Esophagus muscularis mucosa (tissue), 4 donors: ENCODE measurements at places on chromosomes 7 and 10.

- no peak for DNase-seq
Observed at GRCh38 chr7:39633563-39634477, 10.4 kb downstream of the RALA start.

GRCh38 chr7:98278408-98278807 is 3.1 kb upstream of the BRI3 start:
- DNase-seq, result no peak

DNA sequence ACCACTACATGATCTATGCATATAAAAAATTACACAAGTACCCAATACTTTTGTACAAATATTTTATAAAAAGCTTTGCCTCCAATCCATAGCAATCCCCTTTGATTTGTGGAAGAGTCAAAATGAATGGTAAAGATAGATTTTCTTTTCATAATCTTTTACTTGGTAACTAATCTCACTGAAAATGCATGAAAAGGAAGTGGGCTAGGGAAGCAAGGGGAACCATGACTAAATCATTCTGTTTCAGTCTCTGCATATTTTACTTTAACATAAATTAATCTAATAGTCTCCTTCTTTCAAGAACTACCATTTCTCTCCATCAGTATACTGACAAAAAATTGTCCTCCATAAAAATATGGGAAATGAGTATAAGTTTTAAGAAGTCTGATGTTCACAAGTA is 96.9 kb downstream of the TES start:
- DNase-seq, result no peak

DNA sequence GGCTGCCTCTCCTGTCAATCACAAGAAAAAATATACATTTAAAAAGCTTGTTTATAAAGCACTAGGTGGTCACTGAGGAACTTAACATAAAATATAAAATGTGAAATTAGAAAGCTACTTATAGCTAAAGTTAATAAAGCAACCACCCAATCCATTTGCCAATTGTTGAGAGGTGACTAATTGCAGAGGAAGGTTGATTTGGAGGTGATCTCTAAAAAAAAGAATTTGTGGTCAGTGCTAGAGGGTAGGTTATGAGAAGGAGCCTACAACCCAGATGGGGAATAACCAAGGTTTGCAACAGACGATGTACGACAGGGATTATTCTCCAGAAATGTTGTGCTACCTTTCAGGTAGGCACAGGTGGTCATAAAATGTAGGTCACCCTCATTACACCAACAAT is 444.2 kb upstream of the C7orf33 start:
- DNase-seq, result no peak

GRCh38 chr7:139775829-139776266 is 1.9 kb downstream of the HIPK2 start:
- no peak for DNase-seq

DNA sequence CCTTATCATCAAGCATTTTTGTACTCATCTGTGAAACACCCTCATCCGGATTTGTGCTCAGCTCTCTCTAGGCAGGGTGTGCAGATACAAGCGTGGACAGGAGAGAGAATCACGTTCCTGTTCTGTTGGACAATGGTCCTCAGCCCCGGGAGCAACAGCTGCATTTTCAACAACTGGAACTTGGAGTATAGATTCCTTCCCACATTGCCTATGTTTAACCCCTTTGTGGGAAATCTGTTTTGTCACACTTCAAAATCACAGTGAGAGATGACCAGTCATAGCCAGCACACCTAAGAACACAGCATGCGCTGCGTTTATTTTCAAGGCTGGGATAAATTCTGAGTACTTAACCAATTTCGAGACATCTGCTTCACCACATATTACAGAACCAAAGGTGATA is 32.5 kb downstream of the MAP3K8 start:
- no peak for DNase-seq

GRCh38 chr7:71650653-71651337 is 518.9 kb downstream of the GALNT17 start:
- DNase-seq, result no peak

- DNase-seq, result no peak
Observed at GRCh38 chr7:16106300-16106699, 315.0 kb downstream of the CRPPA start.

DNA sequence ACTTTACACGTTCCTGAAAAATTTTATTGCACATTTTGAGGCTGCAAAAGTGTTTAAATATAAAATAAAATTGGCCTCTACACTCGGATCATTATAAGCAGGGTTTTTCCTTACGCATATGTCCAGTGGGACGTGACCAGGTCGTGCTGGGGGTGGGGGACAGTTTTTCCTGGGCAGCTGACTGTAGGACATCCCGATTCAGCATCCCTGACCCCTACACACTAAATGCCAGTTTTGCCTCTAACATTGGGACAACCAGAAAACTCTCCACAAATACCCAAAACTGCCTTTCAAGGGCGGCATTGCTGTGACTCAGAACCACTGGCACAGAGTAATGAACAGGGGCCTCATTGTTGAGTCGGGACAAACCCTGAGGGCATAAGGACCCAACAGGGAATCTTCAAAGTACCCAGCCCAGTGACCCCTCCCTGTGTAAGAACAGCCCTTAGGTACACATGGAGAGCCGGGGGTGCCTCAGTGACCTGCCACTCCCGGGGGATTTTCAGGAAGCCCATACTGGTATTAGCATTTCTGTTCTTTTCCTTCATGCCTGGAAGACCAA is 170.6 kb downstream of the ARHGAP21 start:
- peak; percentile 72 for DNase-seq

DNA sequence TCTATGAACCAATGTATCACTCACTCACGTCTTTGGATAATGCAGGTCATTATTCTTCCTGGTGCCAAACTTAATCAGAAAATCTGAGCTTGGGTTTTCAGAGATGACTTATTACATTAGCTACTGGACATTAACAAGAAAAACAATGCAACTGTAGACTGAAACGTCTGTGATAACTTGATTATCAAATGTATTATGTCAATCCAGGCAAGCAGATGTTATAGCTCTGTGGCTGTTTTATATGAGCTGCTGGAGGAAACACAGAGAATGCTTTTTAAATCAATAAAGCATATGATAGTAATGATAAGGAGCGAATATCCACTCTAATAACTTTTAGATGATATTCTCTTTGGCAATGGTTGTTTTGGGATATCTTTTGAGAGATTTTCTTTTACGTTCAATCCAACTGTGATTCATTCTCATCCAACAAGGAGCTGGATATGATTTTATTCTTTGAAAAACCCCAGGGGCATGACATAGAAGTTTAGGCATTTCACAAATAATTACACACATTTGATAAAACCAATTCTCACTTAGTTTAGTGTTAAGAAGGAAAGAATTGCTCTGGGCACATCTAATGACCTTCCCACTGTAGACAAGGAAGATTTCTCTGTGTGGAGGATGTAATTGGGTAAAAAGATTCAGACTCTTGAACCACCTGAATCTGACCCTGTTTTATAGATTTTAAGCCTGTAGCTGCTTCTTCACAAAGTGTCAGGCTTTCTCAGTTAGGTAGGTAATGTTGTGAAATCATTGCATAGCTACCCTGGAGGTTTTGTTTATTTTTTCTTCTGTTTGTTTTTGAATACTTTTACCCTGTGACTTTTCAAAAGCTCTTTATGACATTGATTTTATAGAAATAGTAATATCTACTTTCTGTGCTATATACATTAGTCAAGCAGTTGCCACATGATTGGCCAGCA is 1124.7 kb downstream of the DNAJB9 start:
- DNase-seq, result no peak

DNA sequence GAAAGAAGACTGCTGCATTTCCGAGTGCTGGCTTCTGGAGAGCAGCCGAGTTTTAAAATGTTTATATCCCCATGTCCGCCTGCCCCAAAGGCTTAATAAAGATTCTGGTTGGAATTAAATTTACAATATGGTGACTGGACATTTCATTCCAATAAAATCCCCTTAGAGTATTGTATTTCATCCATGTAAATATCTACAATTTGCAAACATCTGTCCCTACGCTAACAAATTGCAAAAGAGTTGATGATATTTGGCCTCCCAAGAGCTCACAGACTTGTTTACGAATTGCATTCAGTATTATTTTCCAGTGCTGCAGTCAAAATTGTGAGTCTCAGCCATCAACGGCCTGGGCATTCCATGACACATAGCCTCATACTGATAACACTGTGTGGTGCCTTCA is 50.1 kb downstream of the PLEKHS1 start:
- no peak for DNase-seq
